Muscle of leg (tissue), 16 donors: ENCODE measurements at places on chromosomes 16 and 17. TPM values are rescaled to one million over a fixed set of nuclear protein-coding genes. Genes with fewer than 3 reads are reported as not detected.

Gene MPP2
- total RNA-seq = 1.5 TPM

Gene FOXO3B
- 3.4 TPM for total RNA-seq

DNA sequence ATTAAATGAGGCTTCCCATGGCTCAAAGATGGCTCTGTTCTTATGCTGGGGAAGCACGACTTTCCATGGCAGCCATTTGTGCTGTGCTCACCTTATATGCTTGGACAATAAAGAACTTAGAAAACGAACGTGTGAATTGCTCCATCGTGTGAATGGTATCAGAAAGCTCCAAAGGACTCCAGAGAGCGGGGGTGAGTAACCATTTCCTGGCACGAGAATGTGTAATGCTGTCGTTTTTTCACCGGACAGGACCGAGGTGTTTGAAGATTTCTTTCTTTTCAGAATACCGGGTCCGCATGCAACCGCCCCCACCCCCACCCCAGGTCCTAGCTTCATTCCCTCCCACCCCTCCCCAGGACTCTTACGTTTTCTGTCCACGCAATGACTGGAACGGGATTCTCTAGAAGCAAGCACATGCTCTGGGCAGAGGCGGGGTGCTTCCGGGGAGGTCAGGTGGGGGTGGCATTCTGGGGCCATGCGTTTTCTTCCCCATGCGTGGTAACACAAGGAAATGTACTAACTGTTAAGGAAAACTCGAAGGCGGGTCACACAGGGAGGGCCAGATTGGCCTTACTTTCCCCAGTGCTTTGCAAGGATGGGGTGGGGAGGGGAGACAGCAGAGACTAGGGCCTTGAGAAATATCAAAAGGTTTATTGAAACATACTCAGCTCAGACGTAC is 26.2 kb downstream of the GPRC5B start:
- no peak for DNase-seq

DNA sequence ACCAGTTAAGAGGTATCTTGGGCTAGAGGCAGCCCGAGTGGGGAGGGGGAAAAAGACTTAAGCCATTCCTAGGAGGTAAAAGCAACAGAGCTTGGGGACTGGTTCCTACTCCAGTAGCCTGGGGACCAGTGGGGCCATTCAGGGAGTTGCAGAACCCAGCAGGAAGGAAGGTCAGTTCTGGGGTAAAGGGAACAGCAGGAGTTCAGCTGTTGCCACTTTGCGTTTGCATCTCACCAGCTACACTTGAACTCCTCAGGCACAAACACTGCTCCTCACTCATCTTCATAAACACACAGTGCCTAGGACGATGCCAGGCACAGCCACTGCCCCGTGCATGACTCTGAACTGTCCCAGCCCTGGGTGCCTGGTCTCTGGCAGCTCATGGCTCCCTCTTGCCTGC is 4.0 kb downstream of the HAP1 start:
- DNase-seq = no peak

GRCh38 chr17:8997994-8998628 is 23.2 kb upstream of the NTN1 start:
- no peak for DNase-seq

DNA sequence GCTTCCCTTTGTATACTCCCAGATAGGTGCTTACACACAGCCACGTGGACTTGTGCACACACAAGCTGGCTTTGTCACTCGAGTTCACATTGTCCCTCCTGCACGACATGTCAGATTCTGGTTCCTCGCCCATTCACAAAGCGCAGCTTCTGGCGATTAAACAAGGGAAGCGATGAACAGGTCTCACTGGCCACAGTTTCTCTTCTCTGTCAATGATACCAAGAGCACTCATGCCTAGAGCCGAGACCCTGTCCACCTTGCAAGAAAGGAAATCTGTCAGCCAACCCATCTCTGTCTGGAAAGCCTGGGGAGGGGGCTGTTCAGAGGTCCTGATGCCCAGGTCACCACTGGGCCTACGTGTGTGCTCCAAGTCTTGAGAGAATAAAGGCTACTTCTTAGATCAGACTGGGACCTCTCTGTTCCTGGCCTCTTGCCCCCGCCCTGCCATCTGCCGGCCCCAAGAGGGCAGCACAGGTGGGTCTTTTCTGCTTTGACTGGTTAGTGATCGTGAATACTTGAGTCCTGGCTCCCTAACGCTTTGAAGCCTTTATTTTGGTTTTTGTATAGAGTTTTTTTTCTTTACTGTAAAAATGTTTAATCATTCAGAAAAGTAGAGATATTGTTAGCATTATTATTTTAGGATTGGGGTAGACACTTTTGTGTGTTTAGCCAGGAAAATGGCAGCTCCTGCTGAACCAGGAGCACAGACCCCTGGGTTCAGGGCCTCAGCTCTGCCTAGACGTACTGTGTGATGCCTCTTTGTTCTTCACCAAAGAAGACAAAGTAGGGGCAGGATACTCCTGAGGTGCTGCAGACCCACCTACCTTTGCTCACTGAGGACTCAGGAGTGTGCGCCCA is 104.7 kb downstream of the MRM1 start:
- no peak for DNase-seq
